ENCODE measurements at places on chromosomes 2 and 18.
A peak's percentile ranks its signal among the peaks of the same experiment; 100 is the strongest.

GRCh38 chr2:230877759-230878598 is 13.2 kb downstream of the ITM2C start:
- no peak for DNase-seq

DNA sequence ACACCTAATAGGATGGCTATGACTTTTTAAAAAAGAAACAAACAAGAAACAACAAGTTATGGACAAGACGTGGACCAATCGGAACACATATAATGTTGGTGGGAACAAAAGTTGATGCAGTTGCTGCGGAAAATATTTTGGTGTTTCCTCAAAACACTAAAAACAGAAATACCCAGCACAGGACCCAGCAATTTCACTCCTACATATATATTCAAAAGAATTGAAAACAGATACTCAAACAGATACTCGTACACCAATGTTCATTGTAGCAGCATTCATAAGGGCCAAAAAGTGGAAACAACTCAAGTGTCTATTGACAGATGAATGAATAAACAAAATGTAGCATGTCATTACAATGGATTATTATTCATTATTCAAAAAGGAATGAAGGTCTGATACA is 12.1 kb downstream of the CCDC141 start:
- DNase-seq, result no peak

GRCh38 chr2:36458106-36458505 is 102.5 kb downstream of the CRIM1 start:
- DNase-seq, result no peak

- no peak for DNase-seq
Measured at GRCh38 chr2:240554767-240555493, 2.9 kb downstream of the ANKMY1 start.

DNA sequence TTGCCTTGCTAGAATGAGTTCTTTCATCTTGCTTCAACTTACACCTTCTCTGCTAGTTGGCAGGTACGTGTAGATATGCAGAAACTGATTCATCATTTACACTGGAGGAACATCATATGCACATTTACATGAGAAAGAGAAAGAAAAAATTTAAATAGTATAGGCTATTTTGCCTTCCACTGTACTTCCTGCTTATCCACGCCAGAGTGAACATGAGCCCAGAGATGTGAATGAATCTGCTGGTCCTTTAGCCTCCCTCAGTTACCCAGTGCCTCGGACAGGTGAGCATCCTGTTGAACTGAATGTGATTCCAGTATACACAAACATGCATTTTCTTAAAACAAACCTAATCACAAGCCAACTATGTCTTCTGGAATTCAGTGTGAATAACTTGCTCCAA is 83.6 kb downstream of the SESTD1 start:
- DNase-seq, result no peak

GRCh38 chr2:207812726-207813080 is 43.0 kb upstream of the FZD5 start:
- DNase-seq, result no peak

GRCh38 chr2:30948130-30948529 is 140.9 kb upstream of the CAPN13 start:
- peak; percentile 72 for DNase-seq

DNA sequence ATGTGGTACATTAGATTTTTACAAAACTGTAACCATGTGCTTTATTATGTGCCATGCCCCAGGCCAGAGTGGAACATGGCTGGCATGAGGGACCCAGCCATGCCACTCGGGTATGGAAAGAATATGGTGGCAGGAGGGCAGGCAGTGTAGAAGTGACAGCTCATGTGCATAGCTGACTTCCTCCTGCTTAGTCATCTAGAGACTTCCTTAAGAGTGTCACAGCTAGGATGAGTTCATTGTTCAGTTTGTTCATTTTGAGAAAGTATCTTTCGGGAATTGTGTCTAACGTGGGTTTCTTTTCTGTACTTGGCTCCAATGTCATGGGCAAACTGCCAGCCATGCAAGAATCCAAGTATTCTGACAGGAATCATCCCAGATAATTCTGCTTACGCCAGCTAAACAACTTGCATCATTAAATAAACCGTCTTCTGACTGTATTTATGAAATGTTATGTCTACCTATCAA is 94.3 kb upstream of the ITGB6 start:
- peak; percentile 22 for DNase-seq
